ENCODE measurements at places on chromosomes 5 and 9. TPM values are rescaled to one million over a fixed set of nuclear protein-coding genes. Genes with fewer than 3 reads are reported as not detected.

DNA sequence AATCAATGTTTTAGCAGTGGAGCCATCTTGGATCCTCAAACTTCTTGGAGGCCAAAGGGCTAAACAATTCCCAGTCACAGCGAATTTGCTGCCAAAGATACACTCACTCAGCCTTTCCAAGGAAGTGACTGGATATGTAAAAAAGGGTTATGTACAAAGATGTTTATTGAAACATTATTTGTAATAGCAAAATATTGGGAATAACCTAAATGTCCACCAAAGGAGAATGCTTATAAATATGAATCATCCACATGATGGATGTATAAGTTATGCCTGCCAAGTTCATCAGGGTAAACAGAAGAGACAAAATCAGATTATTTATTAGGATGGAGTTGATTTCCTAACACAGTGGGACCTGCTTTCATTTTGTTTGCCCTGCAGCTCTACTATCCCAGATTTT is 145.2 kb upstream of the ABCA1 start:
- no peak overlapping the region for H3K27ac ChIP-seq
- no peak overlapping the region for H3K4me3 ChIP-seq
- H3K4me1 ChIP-seq: no peaks in the 10 kb centered on the region

DNA sequence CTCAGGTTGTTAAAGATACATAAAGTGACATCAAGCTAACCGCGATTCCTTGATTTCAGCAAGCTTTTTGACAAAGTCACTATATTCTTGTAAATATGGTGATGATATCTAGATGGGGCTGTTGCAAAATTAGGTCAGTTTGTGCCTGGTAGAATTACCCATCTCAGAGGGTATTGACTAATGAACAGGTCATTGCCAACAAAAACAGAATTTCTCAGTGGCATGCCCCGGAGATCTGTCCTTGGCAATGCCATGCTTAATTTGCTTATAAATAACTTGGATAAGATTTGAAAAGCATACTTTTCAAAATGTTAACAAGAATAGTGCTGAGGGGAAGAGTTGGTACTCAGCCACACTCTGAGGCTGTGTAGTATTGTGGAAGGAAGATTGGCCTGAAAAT is 783.3 kb upstream of the SEMA6A start:
- no peak overlapping the region for H3K4me3 ChIP-seq
- H3K27ac ChIP-seq: no peak overlapping the region
- no peaks in the 10 kb centered on the region for H3K4me1 ChIP-seq
- DNase-seq: no peak

The NR6A1 gene
- 63.8 TPM for total RNA-seq

The LOX gene
- 0.23 TPM for total RNA-seq
